NCI-H524 (cell line): ENCODE measurements at places on chromosomes 7 and 10.

DNA sequence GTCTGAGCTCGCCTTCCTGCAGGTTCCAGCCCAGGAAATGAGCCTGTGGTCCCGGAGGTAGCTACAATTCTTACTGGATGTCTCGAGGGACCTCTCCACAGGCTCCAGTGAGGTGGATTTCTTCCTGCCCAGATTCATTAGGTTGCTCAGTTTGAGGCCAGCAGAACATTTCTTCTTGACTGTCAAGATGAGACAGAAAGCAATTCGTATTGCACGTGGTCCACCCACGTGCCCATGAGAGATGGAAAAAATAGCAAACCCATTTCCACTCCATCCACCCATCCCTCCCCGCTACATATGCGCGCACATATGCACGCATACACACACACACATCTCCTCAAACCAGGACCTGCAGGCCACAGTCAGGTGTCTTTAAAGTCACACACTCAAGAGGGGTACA lies 68.7 kb downstream of the VWA2 start:
- DNase-seq = no peak

DNA sequence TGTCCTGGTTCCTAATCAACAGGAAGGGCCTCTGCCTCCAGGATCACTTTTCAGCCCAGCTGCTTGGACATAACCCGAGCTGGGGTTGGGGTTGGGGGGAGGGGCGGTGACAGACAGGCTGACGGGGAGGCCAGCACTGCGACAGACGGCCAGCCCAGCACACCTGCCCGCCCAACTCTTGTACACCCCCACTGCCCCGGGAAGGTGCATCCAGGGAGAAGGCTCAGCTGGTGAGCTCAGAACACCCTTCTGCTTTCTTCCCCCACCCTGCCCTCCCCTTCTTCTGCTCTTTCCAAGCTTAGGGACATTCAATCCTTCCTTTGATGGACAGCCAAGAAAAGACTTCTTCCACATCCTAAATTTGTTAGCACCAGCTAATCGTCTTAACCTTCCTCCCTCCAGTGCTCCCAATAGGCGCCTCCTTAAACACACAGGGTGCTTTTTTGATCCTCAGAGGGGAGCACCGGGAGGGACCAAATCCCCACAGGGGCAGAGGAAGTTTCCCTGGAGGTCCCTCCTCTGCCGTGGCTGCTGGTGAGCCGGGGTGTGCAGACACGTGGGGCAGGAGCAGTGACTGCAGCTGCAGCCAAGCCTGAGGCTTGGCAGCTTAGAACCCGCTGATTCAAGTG lies 44.7 kb downstream of the COL13A1 start:
- peak; percentile 17 for DNase-seq

- no peak for DNase-seq
Observed at GRCh38 chr7:149735779-149736477, 37.5 kb downstream of the ZNF467 start.

GRCh38 chr10:122343135-122343800 lies 31.2 kb upstream of the PLEKHA1 start:
- no peak for DNase-seq

DNA sequence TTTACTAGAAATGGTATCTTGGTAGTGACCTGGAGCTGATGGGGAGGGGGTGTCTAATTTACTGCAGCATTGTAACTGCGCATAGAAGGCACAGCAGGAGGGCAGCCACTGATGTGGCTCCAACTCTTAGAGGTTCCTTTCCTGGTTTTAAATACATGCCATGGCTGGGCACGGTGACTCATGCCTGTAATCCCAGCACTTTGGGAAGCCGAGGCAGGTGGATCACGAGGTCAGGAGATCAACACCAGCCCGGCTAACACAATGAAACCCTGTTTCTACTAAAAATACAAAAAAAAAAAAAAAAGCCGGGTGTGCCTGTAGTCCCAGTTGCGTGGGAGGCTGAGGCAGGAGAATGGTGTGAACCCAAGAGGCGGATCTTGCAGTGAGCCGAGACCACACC lies 19.2 kb upstream of the SEC61G start:
- no peak for DNase-seq

GRCh38 chr7:100553032-100553431 lies 14.0 kb downstream of the AGFG2 start:
- no peak for DNase-seq

DNA sequence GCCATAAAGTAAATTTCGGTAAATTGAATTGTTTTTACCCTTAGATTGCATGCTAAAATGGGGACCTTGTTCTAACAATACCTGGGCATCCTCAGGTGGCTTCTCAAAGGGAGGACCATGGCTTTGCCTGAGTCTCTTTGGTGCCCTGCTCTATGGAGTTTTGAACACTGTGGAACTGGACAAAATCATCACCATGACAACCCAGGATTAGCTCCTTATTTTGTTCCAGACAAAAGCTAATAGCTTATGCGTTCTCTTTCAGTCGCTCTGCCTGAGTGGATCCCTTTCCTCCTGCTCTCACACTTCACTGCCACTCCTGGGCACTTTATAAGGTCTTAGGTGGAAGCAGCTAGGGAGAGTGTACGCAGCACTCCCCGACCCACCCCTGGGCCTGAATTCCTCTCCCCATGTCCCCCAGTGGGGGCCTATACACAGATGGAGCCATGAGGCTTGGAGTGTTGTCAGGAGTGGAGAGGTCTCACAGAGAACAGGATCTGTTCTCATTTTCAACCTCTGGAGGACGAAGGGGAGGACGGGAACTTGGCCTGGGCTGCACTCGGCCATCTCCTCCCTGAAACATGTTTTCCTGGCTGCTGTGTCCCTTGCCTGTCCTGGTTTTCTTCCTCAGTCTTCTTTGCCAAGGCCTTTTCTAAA lies 19.0 kb downstream of the ADCYAP1R1 start:
- peak; percentile 71 for DNase-seq

GRCh38 chr7:110983822-110984456 lies 107.0 kb upstream of the LRRN3 start:
- no peak for DNase-seq

- DNase-seq = no peak
Observed at GRCh38 chr10:77909749-77910375, 16.7 kb downstream of the DLG5 start.

DNA sequence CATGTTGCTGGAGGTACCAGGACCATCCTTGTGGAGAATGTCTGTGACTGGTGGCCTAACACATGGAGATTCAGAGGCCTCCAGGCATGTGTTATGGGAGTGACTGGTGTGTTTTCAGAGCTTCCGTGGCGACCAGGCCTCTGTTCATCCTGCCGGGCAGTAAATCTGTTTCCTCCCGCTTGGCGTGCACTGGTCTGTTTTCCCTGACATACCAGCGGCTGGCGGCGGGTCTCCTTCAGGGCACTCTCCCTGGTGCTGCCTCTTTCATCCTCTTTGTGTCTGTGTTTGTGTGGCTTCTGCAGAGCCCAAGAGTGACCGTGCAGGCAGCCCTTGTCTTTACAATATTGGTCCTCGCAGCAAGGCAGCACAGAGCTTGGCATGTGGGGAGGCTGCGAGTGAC lies 385.1 kb upstream of the MKI67 start:
- no peak for DNase-seq
